ENCODE measurements at places on chromosomes 7 and 10.

DNA sequence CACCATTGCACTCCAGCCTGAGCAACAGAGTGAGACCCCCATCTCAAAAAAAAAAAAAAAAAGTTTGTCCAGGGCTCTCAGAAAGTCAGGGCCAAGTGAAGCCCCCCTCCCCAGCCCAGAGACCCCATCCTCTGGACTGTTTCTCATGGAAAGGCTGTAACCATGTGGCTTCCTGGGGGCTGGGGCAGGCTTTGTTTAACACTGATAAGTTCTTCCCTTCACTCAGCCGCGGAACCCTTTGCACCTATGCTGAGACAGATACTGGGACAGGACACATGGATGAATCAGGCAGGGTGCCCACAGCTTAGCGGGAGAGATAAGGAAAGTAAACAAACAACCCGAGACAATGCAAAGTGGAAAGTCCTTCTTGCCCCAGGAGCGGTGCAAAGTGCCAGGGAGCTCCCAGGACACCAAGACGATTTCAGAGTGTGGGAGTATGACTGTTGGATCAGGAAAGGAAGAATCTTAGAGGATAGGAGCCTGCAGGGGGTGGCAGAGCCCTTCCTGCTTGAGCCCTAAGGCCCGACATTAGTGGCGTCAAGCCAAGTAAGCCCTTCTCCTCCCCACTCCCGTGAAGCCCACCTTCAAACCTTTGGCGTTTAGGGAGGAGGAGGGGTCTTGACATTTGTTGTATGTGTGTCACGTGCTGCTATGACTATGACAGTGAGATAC is 11.6 kb downstream of the MLXIPL start:
- no peak for DNase-seq

DNA sequence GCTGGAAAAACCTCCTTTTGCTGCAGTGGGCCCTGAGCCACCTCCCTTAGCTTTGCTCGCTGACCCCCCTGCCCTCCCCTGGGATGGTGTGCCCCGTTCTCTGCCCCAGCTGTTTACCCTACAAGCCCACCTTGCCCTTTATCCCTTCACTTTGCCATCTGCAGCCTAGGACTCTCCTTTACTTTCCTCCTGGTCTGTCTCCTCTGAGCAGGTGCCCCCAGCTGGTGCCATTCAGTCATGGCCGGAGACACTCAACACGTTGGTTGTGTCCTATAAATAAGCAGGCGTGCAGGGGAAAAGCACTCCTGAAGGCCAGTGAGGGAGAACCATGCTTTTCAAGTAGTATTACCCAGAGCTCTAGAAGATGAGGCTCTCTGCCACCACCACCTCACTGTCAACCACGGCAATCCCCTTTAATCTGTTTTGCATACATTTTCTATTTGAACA is 6.1 kb downstream of the RASSF4 start:
- DNase-seq, result peak; percentile 13

- no peak for DNase-seq
Measured at GRCh38 chr7:73560109-73560835, 2.8 kb upstream of the BCL7B start.

DNA sequence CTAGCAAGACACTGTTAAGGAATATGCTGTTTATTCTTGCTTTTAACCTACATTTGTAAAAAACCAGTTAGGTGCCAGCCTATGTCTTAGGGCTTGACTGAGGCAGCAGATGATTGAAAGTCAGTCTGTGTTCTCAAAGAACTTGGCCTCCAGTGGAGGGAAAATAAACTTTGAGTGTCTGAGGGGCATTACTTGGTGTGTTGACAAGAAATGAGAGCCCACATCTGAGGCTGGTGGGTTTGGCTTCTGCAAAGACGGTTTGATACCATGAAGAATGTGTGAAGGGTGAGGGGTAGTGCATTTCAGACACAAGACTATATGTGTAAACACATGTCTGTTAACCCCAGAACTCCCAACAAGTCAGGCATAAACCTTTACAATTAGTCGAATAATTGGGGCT is 28.5 kb downstream of the CCSER2 start:
- no peak for DNase-seq

GRCh38 chr10:63114031-63114814 is 18.9 kb upstream of the NRBF2 start:
- DNase-seq, result no peak

GRCh38 chr10:30683496-30683895 is 53.9 kb upstream of the LYZL2 start:
- no peak for DNase-seq
